ENCODE measurements at places on chromosomes 6 and 20.

DNA sequence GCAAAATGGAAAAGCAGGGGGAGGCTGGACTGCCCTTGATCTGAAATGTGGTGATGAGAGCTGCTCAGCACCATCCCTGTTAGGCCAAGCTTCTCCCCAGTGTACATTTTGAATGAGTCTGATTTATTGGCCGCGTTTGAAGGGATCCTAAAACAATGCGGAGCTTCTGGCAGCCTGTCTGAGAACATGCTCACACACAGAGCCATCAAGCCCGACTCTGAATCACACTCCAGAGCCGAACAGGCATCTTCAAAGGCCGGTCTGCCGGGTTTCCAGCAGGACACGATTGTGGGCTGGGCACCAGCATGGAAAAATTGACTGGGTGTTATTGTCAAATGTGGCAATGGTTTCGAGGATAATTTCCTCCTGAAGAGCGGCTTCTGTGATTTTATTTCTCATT, 235.9 kb downstream of the TFAP2C start:
- no peak overlapping the region for H3K27ac ChIP-seq
- H3K4me3 ChIP-seq, result no peak overlapping the region
- no peak for DNase-seq
- H3K4me1 ChIP-seq, result no peaks in the 10 kb centered on the region
- H3K27me3 ChIP-seq, result peaks cover 3% of the 10 kb centered on the region
- H3K36me3 ChIP-seq, result no peaks in the 10 kb centered on the region

DNA sequence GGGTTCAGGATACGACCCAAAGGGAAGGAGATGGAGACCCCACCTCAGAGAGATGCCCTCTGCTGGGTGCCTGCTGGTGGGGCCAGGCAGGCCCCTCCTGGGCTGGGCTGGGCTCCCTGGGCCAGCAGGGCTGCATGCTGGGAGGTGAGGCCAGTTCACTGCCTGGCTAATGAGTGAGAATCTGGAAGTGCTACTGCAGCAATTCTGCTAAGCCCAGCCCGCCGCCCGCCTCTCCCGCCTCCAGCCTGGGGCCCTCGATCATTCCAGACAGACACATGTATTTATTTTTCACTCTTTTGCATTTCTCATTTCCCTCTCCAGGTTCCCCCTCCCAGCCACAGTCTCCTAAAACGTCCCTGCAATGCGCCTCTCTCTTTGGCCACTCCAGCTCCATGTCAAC, 79.6 kb downstream of the CDH22 start:
- DNase-seq, result no peak
- H3K4me3 ChIP-seq, result no peak overlapping the region
- no peaks in the 10 kb centered on the region for H3K36me3 ChIP-seq
- no peak overlapping the region for H3K27ac ChIP-seq

DNA sequence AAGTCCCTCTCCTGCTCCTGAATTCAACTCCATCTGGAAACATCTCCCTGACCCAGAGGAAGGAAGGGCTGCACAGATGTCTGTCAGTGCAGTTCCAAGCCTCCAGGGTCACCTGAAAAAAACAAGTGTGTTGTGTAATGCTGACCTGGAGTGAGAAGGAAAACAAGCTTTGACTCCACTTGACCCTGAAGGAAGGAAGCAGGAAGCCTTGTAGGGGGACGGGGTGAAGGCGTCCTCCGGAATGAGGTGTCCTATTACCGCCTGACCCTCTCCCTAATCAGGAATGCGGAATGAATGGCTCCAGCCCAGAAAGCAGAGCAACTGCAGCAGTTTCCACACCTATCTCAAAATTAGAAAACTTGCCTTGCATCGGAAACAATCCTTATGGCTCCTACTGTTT, 13.9 kb upstream of the ADGRF5 start:
- H3K36me3 ChIP-seq, result no peaks in the 10 kb centered on the region
- no peak overlapping the region for H3K4me3 ChIP-seq
- H3K4me1 ChIP-seq, result no peaks in the 10 kb centered on the region
- H3K27ac ChIP-seq, result no peak overlapping the region
- no peak for DNase-seq
- H3K27me3 ChIP-seq, result no peaks in the 10 kb centered on the region

DNA sequence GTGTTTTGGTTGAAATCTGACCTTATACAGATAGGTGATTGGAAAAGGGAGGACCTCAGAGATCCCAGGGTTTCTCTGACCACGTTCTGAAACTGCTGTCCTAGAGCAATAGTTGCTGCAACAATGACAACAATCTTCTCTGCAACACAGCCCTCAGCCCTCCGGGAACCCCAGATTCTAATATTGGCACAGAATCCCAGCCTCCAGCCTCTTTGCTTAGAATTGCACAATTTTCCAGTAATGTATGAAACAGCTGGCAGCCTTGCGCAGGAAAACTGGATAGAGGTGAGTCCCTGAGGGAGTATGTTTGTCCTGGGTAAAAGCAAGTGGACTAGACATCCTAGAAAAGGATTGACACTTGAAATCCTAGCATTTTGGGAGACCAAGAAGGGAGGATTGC, 30.4 kb upstream of the PNRC1 start:
- no peaks in the 10 kb centered on the region for H3K36me3 ChIP-seq
- H3K27ac ChIP-seq, result no peak overlapping the region

DNA sequence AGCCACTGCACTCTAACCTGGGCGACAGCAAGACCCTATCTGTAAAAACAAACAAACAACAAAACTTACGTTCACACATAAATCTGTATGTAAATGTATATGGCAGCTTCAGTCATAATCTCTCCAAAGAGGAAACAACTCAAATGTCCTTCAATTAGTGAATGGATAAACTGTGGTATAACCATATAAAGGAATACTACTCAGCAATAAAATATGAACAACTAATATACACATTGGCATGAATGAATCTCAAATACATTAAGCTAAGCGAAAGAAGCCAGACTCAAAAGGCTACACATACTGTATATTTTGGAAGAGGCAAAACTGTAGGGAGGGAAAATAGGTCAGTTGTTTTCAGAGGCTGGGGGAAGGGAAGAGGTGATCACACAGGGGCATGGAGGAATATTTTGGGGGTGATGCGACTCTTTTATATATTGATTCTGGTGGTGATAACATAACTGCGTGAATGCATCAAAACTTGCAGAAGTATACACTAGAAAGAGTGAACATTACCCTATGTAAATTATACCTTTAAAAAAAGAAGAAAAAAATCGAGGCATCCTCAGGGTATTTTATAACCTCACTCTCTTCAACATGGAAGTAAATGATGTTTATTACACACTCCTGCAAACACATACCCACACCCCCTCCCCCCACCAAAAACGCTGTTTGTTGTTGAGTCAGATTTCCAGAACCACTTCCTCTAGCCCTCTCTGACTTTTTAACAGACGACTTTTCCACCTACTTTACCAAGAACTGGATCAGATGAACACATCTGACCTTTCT, 115.2 kb upstream of the RNF24 start:
- H3K36me3 ChIP-seq, result no peaks in the 10 kb centered on the region
- H3K27ac ChIP-seq, result no peak overlapping the region
- peaks cover 10% of the 10 kb centered on the region for H3K4me1 ChIP-seq

DNA sequence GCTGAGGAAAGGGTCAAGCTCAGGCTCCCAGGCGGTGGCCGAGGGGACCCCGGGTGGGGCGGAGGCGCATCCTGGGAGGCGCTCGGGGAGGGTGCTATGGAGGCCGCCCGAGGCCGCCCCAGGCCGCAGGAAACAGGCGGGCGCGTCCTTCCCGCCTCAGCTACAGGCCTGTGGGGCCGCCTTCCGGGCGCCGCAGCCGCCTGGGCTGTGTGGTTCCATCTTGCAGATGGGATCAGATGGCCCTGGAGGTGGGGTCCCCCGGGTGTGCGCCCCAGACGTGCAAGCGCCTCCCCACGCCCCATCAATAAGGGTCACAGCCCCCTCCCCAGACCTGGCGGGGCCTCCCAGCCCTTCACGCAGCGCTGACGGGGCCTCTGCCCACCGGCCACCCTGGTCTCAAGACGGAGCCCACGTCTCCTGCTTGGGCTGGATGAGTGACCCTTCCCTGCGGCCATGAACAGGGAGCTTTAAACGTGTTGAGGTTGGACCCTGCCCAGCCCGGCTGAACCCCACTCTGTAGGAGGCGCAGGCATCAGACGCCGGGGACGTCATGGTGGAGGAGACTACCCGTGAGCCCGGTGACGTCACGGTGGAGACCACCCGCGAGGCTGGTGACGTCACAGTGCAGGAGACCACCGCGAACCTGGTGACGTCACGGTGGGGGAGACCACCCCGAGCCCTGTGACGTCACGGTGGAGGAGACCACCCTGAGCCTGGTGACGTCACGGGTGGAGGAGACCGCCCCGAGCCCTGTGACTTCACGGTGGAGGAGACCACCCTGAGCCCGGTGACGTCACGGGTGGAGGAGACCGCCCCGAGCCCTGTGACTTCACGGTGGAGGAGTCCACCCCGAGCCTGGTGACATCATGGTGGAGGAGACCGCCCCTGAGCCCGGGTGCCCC, 267.0 kb downstream of the DLL1 start:
- no peaks in the 10 kb centered on the region for H3K4me1 ChIP-seq
- H3K27ac ChIP-seq, result no peak overlapping the region
- H3K27me3 ChIP-seq, result peaks cover 21% of the 10 kb centered on the region
- DNase-seq, result no peak

- no peaks in the 10 kb centered on the region for H3K4me1 ChIP-seq
- no peaks in the 10 kb centered on the region for H3K36me3 ChIP-seq
- DNase-seq, result no peak
- no peak overlapping the region for H3K27ac ChIP-seq
Measured at GRCh38 chr6:11852061-11852651, 73.6 kb upstream of the ADTRP start.

DNA sequence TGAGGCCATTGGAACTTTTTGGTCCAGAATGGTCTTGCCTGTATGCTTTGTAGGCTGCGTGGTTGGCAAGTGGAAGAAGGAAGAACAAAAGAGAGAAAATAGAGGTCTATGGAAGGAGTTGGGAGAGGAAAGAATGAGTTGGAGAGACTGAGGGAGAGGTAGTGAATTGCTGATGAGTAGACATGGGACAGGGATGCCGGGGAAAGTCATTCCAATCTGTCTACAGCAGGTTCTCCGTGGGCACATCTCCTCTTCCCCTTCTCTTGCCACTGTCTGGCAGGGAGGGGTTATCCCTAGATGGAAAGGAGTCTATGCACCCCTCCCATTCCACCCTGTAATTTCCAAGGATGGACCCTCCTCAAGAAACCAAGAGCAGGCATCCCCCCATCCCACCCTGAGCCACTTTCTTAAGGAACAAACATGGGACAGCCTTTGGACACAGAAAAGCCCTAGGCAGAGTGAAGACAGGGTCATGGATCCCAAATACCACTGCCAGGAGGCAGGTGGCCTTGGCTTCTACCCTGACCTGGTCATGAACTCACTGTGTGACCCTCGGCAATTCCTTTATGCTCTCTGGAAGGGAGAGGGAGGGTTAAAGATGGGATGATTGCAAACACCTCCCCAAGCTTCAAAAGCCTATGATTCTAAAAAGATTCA, 196.9 kb downstream of the LRFN2 start:
- no peak overlapping the region for H3K27ac ChIP-seq
- H3K27me3 ChIP-seq, result no peaks in the 10 kb centered on the region
- no peak for DNase-seq
- no peak overlapping the region for H3K4me3 ChIP-seq
- no peaks in the 10 kb centered on the region for H3K4me1 ChIP-seq
- H3K36me3 ChIP-seq, result no peaks in the 10 kb centered on the region

Measured in large intestine (tissue), 12 donors.